ENCODE measurements at places on chromosomes 3 and 15. TPM values are rescaled to one million over a fixed set of nuclear protein-coding genes. Genes with fewer than 3 reads are reported as not detected.
A peak's percentile ranks its signal among the peaks of the same experiment; 100 is the strongest.

- no peaks in the 10 kb centered on the region for H3K36me3 ChIP-seq
- H3K27ac ChIP-seq, result no peak overlapping the region
- no peaks in the 10 kb centered on the region for H3K27me3 ChIP-seq
- H3K4me1 ChIP-seq, result no peaks in the 10 kb centered on the region
- DNase-seq, result no peak
- H3K4me3 ChIP-seq, result no peak overlapping the region
Observed at GRCh38 chr3:169456900-169457299, 206.6 kb downstream of the MECOM start.

DNA sequence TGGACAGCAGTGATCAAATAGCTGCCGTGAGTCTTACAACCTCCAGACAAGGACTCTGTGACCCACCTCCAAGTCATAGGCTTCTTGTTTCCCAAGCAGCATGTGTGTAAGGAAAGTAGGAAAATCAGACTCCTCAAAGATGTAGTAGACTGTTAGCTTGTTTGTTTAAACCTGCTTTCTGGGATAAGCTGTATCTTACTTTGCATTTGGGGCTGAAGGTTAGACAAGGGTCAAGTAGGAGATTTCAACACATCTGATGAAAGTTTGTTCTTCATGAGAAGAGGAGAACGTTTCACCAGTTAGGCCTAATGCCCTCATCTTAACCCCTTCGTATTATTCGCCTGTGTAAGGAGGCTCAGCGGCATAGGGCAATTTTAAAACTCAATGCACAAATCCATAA lies 756.4 kb upstream of the NR2F2 start:
- H3K4me3 ChIP-seq, result no peak overlapping the region
- H3K36me3 ChIP-seq, result no peaks in the 10 kb centered on the region
- no peak for DNase-seq
- no peaks in the 10 kb centered on the region for H3K4me1 ChIP-seq
- no peaks in the 10 kb centered on the region for H3K27me3 ChIP-seq

DNA sequence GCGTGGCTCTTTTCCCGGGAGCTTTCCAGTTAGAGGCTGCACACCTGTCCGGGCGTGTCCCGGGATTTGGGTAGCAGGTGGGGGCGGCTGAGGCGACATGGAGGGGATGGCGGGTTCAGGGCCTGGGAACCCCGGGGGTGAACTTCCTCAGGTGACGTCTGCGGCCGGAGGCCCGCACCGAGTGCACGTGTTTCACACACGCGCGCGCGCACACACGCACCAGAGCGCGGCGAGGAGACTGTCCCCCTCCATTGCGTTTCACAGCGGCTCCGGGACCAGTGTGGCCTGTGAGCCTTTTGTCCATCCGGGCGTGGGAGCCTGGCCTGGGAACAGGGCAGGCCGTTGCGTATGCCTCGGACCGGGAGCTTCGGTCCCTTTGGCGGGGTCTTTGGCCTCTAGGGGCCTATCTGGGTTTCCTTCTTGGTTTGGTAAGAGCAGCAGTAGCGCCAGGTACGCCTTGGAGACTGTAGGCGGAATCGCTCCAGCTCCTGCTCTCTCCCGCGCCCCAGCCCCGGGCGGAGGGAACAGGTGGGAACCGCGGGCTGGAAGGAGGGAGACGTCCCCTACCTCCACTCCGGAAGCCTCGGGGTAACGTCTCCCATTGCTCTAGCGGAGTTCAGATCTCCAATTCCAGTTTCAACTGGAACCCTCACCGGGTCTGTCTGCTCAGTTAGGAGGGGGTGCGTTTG lies 220.0 kb downstream of the MEIS2 start:
- peak; percentile 84 for DNase-seq
- H3K36me3 ChIP-seq, result no peaks in the 10 kb centered on the region
- H3K27ac ChIP-seq, result no peak overlapping the region
- peaks cover 68% of the 10 kb centered on the region for H3K27me3 ChIP-seq
- H3K4me3 ChIP-seq, result peak overlapping the region; percentile 34

GRCh38 chr3:122923611-122924010 lies 104.0 kb downstream of the SEMA5B start:
- no peak overlapping the region for H3K4me3 ChIP-seq
- H3K27ac ChIP-seq, result no peak overlapping the region
- peaks cover 8% of the 10 kb centered on the region for H3K27me3 ChIP-seq
- no peak for DNase-seq
- no peaks in the 10 kb centered on the region for H3K4me1 ChIP-seq

- no peak for DNase-seq
- H3K36me3 ChIP-seq, result no peaks in the 10 kb centered on the region
- peak overlapping the region; percentile 93 for H3K4me3 ChIP-seq
- peaks cover 7% of the 10 kb centered on the region for H3K27me3 ChIP-seq
- H3K4me1 ChIP-seq, result no peaks in the 10 kb centered on the region
Observed at GRCh38 chr15:52527911-52528563, 643 bp downstream of the MYO5A start.

- H3K4me3 ChIP-seq, result no peak overlapping the region
- peaks cover 39% of the 10 kb centered on the region for H3K36me3 ChIP-seq
- no peak overlapping the region for H3K27ac ChIP-seq
Observed at GRCh38 chr3:138768946-138769345, 65.8 kb downstream of the PIK3CB start.

GRCh38 chr3:17638356-17638755 lies 104.1 kb downstream of the TBC1D5 start:
- DNase-seq, result no peak
- H3K4me3 ChIP-seq, result no peak overlapping the region
- no peaks in the 10 kb centered on the region for H3K36me3 ChIP-seq
- H3K27ac ChIP-seq, result no peak overlapping the region

DNA sequence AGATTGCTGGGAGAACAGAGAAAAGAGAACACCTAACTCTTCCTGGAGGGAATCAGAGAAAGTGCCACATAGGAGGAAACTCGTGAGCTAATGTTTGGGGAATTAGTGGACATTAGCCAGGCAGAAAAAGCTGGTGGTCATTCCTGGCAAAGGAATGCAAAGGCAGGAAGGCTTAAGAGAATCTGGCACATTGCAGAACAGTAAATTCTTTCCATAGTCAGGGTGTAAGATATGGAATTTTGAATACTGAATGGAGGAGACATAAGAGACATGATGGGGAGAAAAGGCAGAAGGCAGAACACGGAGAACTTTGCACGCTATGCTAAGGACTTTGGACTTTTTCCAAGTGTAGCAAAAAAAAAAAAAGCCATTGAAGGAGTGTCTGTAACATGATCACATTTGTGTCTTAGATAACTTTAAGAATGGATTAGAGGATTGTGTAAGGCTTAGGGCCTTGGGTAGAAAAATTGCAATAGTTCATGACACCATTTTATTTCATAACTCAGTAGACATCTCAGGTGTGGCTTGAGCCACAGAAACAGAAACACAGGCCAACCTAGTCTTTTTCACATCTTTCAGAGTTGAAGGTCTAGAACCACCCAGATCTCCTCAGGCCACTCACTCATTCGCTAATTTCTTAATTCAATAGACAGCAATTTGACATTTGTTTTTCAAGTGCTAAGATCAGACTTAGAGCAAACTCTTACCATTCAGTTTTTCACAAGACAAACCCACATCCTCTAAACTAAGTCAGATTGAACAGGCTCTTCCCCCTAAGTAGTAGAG lies 31.2 kb upstream of the CCDC80 start:
- no peak overlapping the region for H3K4me3 ChIP-seq
- H3K36me3 ChIP-seq, result no peaks in the 10 kb centered on the region
- H3K27me3 ChIP-seq, result no peaks in the 10 kb centered on the region
- no peaks in the 10 kb centered on the region for H3K4me1 ChIP-seq
- H3K27ac ChIP-seq, result no peak overlapping the region
- DNase-seq, result no peak

DNA sequence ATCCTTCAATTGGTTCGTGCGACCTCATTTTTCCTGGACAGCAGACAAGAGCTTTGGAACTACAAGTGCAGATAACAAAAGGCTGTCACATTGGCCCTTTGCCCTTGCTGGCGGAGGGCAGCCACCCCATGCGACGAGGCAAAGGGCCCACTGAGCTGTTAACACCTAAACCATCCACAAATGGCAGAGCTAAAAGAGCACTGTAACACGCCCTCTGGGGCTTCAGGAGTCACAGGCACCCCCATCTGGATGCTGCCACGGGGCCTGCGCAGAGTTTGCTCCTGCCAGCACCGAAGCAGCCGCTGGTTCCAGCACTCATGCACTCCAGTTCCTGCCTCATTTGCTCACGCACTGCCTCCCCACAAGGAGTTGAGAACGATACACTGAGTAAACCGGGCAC lies 524.9 kb downstream of the ZNF385D start:
- H3K27ac ChIP-seq, result no peak overlapping the region
- H3K4me1 ChIP-seq, result no peaks in the 10 kb centered on the region
- H3K27me3 ChIP-seq, result peaks cover 9% of the 10 kb centered on the region
- H3K36me3 ChIP-seq, result no peaks in the 10 kb centered on the region
- H3K4me3 ChIP-seq, result no peak overlapping the region

DNA sequence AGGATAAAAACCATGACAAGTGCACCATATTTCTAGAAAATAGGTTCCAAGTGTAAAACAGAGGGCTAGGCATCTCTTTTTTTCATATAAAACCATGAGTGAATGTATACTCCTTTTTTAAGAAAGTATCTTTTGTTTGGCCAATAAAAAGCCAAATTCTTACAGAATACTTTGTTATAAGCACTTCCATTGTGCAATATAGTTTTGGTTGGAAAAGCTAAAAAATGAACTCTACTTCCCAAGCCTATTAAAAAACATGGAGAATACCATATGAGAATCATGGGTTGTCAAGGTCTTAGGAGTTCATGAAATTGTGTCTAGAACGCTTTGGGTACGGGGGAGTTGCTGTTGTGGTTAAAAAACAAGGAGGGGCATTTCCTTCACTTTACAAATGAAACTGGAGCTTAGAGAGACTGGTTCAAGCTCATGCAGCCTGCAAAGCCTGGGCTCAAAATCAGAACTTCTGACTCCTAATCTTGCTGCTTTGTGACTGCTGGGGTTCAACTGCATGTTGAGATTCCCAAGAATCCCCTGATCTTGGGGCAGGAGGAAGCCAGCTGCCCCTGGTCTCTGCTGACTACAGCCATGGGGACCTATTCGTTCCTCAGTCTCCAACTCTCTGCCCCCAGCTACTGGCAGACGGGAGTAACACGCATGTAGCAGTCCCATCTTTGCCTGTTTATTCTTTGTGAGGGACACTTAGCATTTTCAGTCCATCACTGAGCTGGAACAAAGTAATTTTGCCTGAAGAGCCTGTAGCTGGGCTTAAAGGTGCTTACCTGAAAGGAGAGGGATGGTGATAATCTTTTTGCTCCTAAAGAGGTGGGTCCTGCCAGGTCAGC lies 229.1 kb downstream of the CHST2 start:
- no peak overlapping the region for H3K4me3 ChIP-seq
- peaks cover 5% of the 10 kb centered on the region for H3K4me1 ChIP-seq
- no peak overlapping the region for H3K27ac ChIP-seq
- no peaks in the 10 kb centered on the region for H3K36me3 ChIP-seq
- no peaks in the 10 kb centered on the region for H3K27me3 ChIP-seq

ATP13A5 gene
- not detected for total RNA-seq

CMTM8 gene
- total RNA-seq, result 4.0 TPM

PLCH1 gene
- 17.8 TPM for total RNA-seq

ACOX2 gene
- 0.85 TPM for total RNA-seq

BFSP2 gene
- not detected for total RNA-seq

CFAP100 gene
- 0.44 TPM for total RNA-seq

LRRK1 gene
- total RNA-seq, result 4.0 TPM

SLC2A2 gene
- total RNA-seq, result not detected

ITIH4 gene
- total RNA-seq, result 3.4 TPM

CYP1A2 gene
- not detected for total RNA-seq

Measured in H9 (cell line).